Fibroblast of upper back skin (primary cell): ENCODE measurements at places on chromosomes 2 and 18.

GRCh38 chr2:1479346-1479745, 66.1 kb downstream of the TPO start:
- DNase-seq, result no peak

DNA sequence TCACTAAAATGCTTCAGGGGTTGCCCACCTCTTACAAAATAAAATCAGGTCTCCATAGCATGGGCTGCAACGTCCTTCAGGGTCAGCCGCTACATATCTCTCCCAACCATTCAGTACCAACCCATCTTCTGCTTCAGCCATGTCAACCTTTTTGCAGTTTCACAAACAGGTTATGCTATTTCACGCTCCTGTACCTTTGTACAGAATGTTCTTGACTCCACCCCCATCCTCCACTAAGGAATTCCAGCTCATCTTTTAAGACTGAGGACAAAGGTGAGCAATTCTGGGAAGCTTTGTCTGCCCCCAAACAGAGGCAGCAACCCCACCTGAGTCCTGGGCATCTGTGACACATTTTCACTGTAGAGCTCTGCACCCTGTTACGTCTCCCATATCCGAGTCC, 8.8 kb upstream of the EVA1A start:
- DNase-seq, result no peak

- DNase-seq, result peak; percentile 6
Observed at GRCh38 chr2:47656715-47657600, 126.0 kb upstream of the MSH6 start.

- peak; percentile 87 for DNase-seq
Observed at GRCh38 chr2:107091163-107091864, 205.3 kb upstream of the ST6GAL2 start.

DNA sequence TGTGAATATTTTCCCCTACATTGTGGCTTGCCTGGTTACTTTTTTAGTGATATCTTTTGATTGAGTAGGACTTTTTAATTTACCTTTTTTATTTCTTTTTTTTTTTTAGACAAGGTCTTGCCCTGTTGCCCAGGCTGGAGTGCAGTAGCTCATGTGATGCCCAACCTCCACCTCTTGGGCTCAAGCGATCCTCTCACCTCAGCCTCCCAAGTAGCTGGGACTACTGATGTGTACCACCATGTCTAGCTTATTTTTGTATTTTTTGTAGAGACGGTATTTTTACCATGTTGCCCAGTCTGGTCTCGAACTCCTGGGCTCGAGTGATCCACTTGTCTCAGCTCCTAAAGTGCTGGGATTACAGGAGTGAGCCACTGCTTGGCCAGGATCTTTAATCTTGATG, 25.3 kb downstream of the EML4 start:
- DNase-seq, result no peak

DNA sequence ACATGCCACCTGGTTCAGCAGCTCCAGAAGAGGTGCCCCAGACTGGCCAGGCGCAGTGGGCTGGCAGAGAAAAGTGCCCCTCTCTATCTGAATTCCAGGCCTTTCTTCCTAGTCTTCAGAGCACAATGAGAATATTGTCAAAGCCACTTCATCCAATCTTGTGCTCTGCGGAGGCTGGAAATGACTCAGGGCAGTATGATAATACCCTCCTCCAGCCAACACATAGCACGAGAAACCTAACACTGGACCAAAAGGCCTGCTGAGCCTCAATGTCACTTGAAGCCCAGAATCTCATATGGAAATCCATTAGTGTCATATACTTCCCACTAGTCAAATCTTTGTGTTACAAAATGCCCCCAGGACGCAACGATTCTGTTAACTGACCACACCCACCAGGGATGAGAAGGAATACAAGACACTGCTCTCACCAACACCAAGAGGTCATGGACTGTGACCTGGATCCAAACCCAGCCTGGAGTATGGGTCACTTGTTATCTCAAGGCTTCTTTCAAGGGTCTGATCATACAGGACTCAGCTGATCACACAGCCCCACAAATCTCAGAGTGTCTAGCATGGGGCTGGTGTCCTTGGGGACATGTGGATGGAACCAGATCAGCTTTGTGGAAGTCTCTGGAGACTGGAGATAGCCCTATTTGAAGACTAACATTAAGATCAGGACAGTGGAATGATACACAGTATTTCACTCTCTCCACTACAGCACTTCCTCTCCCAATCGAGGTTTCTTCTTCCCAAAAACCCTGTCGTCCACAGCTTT, 10.1 kb downstream of the KIF3C start:
- DNase-seq, result no peak

DNA sequence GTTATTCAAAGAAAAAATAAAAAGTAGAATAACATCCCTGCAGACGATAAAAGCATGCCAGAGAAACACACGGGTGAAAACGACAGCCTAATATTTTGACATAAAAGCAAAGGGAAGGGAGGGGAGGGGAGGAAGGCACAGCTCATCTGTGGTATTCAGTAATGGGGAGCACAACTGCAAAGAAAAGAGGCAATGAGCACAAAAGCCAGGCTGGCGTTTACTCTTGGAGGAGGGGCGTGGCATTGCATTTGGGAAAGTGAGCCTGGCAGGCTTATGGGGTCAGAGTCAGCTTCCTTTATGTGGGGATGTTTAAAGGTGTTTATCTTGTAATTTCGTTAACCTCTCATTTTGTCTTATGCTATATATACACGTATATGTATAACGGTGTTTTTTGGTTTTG, 53.2 kb downstream of the STEAP3 start:
- no peak for DNase-seq

GRCh38 chr2:31526946-31527732, 53.6 kb downstream of the SRD5A2 start:
- DNase-seq, result no peak

- no peak for DNase-seq
Observed at GRCh38 chr2:213475433-213475832, 191.2 kb downstream of the SPAG16 start.

DNA sequence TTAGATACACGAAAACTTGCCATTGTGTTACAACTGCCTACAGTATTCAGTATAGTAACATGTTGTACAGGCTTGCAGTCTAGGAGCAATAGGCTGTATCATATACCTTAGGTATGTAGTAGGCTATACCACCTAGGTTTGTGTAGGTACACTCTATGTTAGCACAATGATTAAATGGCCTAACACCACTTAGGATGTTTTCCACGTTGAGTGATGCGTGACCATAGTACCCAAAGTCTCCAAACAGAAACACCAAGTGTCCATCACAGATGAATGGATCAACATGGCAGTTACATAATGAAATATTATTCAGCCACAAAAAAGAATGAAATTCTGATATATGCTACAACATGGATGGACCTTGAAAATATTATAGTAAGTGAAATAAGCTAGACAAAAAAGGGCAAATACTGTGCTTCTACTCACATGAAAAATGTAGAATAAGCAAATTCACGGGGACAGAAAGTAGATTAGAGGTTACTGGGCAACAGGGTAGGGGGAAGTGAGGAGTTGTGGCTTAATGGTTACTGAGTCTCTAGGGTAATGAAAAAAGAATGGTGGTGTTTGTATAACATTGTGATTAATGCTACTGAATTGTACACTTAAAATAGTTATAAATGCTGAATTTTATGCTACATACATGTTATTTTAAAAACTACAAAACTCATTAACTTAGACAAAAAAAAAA, 62.6 kb downstream of the TMEM131 start:
- DNase-seq, result no peak

GRCh38 chr18:58095655-58096054, 51.6 kb downstream of the NEDD4L start:
- no peak for DNase-seq

- no peak for DNase-seq
Observed at GRCh38 chr18:39701055-39701783, 2135.6 kb upstream of the CELF4 start.

DNA sequence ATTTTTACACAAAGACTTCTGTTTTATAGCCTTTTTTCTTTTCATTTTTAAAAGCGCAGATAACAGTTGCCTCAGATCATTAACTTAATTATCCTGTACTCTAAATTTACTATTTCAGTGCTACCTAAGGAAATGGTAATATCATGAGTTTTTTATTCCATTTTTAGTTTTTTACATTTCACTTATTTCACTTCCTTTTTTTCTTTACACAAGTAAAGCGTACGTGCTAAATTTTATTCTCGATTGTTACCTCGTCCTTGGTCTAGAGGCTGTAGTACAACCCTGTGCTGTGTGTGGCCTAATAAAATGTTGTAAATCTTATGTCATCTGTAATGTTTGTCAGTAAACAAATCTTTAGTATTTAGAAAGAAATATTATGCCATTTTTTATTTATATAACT, 49.2 kb downstream of the CRIM1 start:
- no peak for DNase-seq

DNA sequence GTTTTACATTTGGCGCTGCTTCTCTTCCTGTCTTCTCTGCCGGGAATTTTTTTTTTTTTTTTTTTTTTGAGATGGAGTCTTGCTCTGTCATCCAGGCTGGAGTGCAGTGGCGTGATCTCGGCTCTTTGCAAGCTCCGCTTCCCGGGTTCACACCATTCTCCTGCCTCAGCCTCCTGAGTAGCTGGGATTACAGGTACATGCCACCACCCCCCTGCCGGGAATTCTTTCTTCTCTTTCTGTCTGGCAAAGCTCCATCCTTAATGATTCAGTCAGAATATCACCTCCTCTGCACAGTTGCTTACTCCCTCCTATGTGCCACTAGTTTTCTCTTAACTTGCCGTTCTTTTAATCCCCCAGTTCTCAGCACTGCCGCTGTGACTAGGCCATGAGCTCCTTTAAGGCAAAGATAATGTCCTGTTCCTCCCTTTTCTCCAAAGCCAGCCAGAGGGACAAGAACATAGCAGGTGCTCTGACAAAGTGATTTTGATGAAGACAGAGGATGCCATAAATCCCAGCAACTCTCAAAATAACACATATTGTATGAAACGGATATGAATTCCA, 112.1 kb upstream of the LRATD1 start:
- DNase-seq, result no peak

- no peak for DNase-seq
Observed at GRCh38 chr2:238161291-238162051, 2.7 kb downstream of the ERFE start.

DNA sequence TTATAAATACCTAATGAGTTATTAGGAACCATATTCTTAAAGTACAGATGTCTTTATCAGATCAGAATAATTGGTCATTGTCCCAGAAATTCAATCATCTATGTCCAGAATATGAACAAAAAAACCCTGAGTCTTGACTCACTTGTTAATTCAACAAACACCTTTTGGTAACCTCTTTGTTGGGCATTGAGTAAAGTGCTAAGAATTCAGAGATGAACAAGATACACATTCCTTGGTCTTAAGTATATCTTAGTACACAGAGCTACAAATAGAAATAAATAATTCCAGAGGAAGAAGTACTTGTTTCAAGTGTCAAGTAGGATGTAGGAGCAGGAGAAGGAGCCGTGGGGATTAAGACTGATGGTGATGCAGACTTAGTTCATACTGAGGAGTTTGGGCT, 798.1 kb downstream of the CPS1 start:
- no peak for DNase-seq

DNA sequence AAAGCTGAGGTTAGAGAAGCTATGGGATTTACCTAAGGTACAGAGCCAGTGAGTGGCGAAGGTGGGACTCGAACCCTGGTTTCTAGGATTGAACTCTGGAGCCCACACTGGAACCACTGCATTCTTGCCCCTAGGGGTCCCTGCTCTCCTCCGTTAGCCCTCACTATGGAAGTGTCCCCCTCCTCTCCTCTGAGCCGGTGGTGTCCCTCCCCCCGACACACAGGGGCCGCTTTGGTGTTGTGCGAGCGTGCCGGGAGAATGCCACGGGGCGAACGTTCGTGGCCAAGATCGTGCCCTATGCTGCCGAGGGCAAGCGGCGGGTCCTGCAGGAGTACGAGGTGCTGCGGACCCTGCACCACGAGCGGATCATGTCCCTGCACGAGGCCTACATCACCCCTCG, 8.5 kb upstream of the GMPPA start:
- DNase-seq, result no peak

DNA sequence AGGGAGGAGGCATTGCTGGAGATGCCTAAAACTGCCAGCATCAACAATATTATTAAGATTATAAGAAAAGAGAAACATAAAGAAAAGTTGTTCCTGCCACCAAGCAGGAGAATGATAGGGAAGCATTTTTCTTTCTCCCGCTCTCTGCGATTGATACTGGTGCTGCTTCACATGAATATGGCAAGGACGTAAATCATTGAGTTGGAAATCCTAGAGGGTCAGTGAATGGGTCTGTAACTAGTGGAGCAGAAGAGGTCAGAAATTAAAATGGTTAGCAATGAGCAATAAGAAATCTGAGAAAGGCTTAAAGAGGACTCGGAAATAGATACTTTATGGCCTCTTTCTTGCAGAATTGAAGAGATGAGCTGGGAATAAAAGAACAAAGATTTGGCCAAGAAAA, 631.7 kb downstream of the BCL11A start:
- no peak for DNase-seq

- DNase-seq, result no peak
Observed at GRCh38 chr2:144401036-144401435, 118.9 kb downstream of the ZEB2 start.

GRCh38 chr2:207448006-207448405, 81.8 kb upstream of the CREB1 start:
- DNase-seq, result no peak

DNA sequence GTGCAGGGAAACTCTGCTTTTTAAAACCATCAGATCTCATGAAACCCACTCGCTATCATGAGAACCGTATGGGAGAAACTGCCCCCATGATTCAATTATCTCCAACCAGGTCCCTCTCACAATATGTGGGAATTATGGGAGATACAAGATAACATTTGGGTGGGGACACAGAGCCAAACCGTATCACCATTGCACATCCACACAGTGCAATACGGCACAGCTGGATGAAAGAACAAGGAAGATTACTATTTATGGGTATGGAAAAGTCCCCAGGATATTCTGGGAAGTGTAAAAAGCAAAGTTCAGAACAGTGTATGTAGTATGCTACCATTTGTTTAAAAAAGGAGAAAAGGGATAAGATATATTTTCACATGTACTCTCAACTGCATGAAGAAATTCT, 290.1 kb downstream of the PIK3C3 start:
- DNase-seq, result no peak

- DNase-seq, result no peak
Observed at GRCh38 chr2:220442012-220442411, 814.6 kb downstream of the SLC4A3 start.

DNA sequence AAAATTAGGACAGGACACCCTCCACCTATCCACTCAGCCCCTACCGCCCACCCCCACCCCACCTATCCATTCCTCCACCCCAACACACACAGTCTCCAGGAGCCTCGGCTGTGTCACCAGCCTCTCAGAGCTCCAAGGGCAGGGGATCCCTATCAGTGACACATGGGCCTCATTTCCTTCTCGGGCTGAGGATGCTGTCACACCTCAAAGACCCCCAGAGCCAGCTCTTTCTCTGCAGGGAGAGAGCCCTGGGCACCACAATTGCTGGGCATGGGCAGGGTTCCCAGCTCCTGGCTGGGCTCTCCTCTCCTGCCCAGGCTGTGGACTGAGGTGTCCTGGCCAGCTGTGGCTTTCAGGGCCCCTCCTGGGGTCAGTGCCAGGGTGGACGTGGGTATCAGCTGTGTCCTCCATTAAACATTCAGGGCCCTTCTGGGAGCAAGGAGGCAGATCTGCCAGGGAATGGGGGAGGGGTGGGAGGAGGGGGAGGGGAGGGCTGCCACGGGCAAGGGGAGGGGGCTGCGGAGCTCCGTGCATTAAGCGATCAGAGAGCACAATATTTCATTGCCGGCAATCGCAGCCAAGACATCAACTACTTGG, 14.3 kb upstream of the ECEL1 start:
- no peak for DNase-seq

- DNase-seq, result peak; percentile 53
Observed at GRCh38 chr2:217853301-217853881, 149.4 kb downstream of the TNS1 start.
